ENCODE measurements at places on chromosomes 2 and 18. TPM values are rescaled to one million over a fixed set of nuclear protein-coding genes. Genes with fewer than 3 reads are reported as not detected.

The REG3A gene
- not detected for total RNA-seq

The FOXD4L1 gene
- under 0.01 TPM for total RNA-seq

The CIB4 gene
- not detected for total RNA-seq

The FBXO15 gene
- total RNA-seq: 0.78 TPM

The MOCOS gene
- 63.1 TPM for total RNA-seq

The CBLN2 gene
- total RNA-seq: not detected

The FBXO41 gene
- 2.4 TPM for total RNA-seq

The SERPINB13 gene
- total RNA-seq: 16.7 TPM

The TM4SF20 gene
- not detected for total RNA-seq

The RRM2 gene
- 1.0 TPM for total RNA-seq

The QPCT gene
- total RNA-seq: 16.1 TPM

The ZNF804A gene
- not detected for total RNA-seq

The SCTR gene
- not detected for total RNA-seq

The CLEC4F gene
- not detected for total RNA-seq

The OSBPL1A gene
- 42.9 TPM for total RNA-seq

The STAMBP gene
- 34.9 TPM for total RNA-seq

Data from nasal cavity respiratory epithelium epithelial cell of viscerocranial mucosa (primary cell).